ENCODE measurements at places on chromosomes 12 and 14.

DNA sequence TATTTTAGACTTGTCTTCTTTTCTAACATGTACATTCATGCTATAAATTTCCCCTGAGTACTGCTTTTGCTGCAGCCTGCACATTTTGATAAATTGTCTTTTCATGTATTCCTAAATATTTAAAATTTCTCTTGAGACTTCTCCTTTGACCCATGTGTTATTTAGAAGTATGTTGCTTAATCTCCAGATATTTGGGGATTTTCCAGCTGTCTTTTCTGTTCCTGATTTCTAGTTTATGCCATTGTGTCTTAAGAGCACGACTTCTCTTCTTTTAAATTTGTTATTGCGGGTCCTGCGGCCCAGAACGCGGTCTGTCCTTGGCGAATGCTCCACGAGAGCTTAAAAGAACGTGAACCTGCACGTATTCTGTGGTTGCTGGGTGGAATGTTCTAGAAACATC, 136.4 kb downstream of the KIF26A start:
- DNase-seq = no peak

- DNase-seq = peak; percentile 46
These were observed 50.9 kb upstream of the VASH1 start for GRCh38 chr14:76710056-76711010.

DNA sequence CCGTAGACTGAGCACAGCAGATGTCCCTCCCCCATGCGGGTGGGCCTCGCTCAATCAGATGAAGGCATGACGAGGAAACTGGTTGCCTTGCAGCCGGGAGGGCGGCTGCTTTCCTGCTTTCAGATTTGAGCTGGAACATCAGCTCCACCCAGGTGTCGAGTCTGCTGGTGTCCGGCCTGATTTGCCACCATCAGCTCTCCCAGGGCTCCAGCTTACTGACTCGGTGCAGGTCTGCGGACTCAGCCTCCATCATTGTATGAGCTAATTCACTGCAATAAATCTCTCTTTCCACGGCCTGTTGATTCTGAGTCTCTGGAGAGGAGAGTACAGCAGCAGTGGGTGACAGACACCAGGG, 156.2 kb downstream of the KIF26A start:
- no peak for DNase-seq

- no peak for DNase-seq
These were observed 16.9 kb downstream of the BRF1 start for GRCh38 chr14:105283899-105284298.

DNA sequence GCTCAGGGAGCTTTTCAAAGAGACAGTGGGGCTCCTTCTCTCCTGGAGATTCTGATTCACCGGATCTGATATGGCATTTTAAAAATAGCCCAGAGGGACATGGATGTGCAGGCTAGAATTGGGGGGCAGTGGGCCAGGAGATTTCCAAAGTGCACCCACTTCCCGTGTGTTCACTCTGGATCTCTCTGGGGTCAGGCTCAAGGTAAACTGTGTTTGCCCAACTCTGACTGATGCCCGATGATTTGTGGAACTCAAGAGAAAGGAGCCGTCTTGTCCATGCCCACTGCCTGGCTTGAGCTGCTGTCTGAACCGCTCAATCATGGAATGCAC, 17.9 kb downstream of the FAM181A start:
- DNase-seq = no peak

- DNase-seq = no peak
These were observed 281.1 kb upstream of the NAV3 start for GRCh38 chr12:77549383-77550128.

DNA sequence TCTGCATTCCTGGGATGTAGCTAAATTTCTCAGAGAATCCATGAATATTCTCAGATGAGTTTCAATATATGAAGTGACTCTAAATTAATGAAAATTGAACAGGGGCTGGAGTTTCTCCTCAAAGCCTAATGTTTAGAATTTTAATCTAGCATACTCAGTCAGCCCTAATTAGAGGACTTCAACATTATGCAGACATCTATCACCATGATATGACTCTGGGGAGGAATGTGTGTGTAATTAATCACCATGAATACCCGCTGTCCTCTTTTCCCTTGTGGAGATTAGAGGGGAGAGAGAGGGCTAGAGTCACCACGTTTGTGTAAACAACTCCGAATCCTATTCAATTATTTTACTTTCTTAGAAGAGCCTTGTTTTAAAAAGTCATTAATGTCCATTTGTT, 698.6 kb upstream of the MDGA2 start:
- no peak for DNase-seq

DNA sequence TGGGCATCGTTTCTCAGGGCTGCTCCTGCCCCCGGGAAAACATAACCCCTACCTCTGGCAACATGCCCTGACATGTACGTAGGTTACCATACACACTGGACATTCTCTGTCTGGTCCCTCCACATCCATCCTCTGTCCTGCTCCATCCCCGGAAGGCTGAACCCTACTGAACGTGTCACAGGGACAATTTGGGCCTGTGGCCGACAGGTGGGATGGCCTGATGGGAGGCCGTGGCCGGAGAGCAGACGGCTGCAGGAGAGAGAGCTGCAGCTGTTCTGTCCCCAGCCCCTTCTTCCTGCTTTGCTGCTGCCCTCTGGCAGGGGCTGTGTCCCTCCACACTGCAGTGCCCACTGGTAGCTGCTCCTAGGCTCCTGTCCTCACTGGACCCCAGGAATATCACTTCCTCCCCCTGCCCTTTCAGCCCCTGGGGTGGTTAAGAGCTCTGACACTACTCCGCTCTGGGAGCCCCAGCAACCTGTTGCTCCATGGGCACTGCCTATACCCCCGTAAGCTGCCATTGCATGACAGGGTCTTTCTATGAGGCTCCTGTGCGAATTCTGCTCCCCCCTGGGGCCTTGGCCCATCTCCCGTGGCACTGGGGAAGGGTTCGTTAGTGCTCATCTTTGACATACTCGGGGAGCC, 125.6 kb downstream of the RBM19 start:
- no peak for DNase-seq

DNA sequence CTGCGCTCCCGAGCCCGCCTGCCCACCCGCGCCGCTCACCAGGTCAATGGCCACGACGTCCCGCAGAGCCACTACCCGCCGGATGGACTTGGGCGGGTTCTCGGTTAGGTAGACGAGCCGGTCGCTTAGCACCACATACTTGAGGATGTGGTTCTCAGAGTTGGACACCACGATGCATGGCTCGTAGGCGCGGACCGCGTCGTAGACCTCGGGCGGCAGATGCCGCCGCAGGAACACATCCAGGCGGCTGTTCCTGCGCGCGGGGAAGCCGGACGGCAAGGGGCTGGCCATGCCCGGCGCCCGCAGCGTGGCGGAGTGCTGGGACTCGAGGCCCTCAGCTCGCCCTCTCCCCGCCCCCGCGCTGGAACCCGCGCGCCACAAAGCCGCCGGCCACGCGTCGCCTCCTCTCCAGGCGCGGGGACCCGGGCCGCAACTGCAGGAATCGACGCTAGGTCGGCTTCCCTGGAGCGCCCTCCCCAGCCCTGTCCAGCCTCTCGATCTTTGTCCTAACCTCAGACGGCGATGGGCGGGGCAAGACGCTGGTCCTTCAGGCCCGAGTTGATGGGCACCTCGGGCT, at the start of gene C12orf56:
C12orf56 (minus strand) TSS at position 484 of the 577 bp plus-strand sequence; CDS start at position 291, 193 bp downstream.
- DNase-seq = no peak

- DNase-seq = no peak
These were observed 145.8 kb downstream of the GRIN2B start for GRCh38 chr12:13835652-13836051.

- no peak for DNase-seq
These were observed 42.9 kb upstream of the FZD10 start for GRCh38 chr12:130119241-130119861.

DNA sequence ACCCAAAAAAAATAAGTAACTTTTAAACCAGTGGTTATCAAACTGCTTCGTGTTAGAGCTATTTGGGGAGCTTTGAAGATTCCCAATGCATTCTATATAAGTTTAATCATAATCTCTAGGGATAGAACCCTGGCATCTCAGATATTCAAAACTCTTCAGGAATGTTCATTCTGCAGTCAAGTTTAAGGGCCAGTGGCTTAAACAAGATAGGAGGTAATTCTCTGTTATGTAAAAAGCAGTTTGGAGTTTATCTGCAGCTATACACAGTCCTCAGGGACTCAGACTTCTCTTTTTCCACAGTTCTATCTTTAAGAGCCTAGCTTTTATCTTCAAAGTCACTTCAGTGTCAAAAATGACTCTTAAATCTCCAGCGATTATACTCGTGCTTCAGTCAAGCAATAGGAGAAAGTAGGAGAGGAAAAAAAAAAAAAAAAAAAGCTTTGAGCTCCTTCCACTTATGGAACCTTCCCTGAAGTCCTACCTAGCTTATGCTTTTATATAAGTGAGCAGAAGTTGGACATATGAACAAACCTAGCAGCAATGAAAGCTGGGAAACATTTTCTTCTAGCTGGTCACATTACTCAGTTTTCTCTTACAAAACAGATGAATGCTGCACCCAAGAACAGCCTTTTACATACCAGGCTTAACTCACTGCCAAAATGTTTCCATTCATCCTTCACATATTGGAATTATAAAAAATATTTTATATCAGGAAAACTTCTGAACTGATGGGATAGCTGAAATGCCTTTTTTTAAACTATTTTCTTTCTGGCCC, 302.8 kb downstream of the FSCB start:
- no peak for DNase-seq

- peak; percentile 73 for DNase-seq
These were observed 124.8 kb downstream of the SAMD4A start for GRCh38 chr14:54691525-54692283.

DNA sequence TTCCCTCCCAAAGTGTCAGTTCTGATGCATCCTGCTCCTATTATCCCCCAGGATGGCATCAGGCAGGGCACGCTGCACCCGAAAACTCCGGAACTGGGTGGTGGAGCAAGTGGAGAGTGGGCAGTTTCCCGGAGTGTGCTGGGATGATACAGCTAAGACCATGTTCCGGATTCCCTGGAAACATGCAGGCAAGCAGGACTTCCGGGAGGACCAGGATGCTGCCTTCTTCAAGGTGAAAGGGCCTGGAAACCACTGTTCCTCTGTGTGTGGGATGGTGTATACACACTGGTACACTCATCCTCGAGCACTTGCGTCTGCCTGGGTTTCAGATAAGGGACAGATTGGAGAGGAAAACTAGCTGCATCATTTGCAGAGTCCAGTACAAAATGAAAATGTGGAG, 1.0 kb downstream of the IRF9 start:
- DNase-seq = no peak

DNA sequence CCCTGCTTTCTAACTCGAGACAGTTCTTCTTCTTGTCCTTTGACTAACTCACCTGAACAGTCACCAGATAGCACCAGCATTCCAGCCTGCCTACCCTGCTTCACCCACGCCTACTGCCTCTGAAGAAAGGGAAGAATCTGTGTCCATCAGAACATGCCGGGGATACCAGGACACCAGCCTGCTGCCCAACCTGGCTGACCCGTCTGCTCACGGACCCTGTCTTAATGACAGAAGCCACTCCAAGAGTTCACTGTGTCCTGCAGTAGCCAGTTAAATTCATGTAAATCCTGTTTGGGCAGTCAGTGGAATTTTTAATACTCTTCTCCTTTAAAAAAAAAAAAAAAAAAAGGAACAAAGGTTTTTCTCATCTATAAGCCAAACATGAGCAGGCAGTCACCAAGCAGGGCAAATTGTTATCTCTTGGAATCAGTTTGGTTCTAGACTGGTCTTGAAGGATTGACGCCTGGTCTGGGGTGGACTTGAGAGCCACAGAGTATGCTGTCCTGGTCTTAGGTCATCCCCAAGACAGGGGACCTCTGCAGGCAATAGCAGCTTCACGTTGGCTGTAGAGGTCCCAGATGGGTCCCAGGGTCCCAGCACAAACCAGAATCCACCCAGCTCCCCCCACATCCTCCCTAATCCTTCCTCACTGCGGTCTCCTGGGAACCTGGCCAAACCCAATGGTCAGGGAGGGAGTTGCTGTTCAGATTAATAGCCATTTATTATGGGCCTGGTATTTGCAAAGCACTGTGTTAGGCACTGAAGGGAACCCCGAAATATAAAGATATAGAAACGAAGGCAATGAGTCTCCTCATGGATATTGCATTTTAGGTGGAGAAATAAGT, 181.1 kb upstream of the HIF1A start:
- no peak for DNase-seq

- DNase-seq = no peak
These were observed 38.7 kb downstream of the PRICKLE1 start for GRCh38 chr12:42550800-42551199.

DNA sequence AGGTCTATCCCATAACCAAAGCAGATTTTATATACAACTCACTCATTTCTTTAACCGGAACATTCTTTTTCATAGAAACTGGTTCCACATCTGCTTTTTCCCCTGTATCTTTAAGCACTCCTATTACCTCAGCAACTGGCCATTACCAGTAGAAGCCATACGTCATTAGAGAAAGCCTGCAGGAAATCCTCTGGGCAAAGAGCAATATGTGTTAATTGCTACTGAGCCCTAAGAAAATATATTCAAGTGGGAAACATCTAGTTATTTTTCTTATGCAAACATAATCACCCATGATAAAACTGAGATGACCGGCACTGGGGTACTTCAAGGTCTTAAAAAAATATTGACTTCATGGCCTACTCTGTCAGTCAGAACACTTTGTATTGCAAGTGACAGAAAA, 28.2 kb upstream of the CPSF6 start:
- DNase-seq = no peak

DNA sequence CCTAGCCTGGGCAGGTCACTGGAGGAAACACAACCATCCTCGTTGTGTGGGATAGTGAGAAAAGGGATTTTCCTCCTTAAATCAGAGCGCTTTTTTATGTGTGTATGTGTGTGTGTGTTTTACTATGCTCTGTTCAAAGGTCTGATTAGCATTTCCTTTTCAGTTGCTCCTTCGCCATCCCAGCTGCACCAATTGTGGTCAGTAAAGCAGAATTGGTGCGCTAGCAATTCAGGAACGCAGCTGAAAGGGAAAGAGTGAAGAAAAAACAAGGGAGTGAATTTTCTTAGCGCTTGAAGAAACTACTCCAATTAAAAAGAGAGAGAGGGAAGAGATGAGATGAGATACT, 173.3 kb upstream of the PARP11 start:
- DNase-seq = no peak

DNA sequence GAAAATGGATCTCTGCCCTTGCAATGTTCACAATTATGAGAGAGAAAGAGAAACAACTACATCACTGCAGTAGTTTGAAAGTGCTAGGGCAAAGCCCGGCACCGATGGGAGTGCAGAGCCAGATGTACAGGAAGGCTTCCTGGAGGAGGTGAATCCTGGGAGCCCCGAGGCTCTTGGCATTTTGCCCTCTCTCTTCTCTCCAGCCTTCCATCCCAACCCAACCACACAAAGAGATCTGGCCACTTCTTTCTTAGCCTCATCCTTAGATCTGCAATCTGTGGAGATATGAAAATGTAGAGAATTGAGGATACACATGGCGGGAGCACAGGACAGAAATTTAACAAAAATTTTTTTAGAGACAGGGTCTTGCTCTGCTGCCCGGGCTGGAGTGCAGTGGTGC, 3.3 kb upstream of the PAPLN start:
- DNase-seq = no peak
